Stimulated activated CD4-positive, alpha-beta T cell treated with anti-CD3 and anti-CD28 coated beads, Interleukin-15, amount 100 ng/mL, for 1 hour (primary cell): ENCODE measurements at places on chromosomes 4 and X.

GRCh38 chr4:107603430-107603829 is 116.6 kb downstream of the PAPSS1 start:
- DNase-seq, result no peak

- DNase-seq, result no peak
These were observed 277.1 kb upstream of the PRKX start for GRCh38 chrX:3990569-3990968.

DNA sequence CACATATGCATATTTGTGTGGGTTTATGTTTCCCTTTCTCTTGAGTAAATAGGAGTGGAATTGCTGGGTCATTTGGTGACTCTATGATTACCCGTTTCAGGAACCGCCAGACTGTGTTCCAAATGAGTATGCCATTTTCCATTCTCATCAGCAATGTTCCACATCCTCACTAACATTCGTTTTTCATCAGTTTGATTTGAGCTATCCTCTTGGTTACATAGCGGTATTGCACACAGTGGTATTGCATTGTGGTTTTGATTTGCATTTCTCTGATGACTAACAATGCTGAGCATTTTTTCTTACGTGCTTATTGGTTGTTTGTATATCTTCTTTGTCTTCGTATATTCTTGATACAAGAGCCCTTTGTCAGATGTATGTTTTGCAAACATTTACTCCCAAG is 218.0 kb upstream of the AMOT start:
- no peak for DNase-seq

- DNase-seq, result no peak
These were observed 697.4 kb downstream of the TRAM1L1 start for GRCh38 chr4:116387937-116388474.

- no peak for DNase-seq
These were observed 159.6 kb upstream of the WDR1 start for GRCh38 chr4:10276152-10276551.

- DNase-seq, result no peak
These were observed 2.8 kb upstream of the PCDH7 start for GRCh38 chr4:30717208-30718020.

DNA sequence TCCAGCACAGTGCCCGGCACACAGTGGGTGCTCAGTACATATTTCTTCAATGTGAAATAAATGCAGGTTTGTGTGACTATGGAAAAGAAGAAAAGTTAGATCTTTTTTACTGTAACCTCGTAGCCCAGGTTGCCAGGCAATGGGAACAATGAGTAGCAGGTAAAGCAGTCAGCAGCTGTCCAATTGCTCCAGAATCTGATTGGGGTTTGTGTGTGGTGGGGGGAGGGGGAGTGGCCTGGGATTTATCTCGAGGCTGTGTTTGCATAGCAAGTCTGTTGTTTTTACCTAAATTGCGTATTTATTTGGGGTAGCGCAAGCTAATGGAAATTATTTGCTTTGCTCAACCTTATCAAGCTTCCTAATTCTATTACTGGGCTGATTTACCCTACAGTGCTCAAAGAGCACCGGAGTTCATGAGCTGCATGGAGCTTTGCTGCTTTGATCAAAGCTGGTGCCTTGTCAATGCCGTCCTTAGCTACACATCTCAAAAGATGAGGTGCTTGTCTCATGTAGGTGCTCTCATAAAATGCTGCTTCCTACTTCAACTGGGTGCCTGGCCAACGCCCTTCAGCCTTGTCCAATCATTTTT is 145.0 kb upstream of the DGKK start:
- no peak for DNase-seq

DNA sequence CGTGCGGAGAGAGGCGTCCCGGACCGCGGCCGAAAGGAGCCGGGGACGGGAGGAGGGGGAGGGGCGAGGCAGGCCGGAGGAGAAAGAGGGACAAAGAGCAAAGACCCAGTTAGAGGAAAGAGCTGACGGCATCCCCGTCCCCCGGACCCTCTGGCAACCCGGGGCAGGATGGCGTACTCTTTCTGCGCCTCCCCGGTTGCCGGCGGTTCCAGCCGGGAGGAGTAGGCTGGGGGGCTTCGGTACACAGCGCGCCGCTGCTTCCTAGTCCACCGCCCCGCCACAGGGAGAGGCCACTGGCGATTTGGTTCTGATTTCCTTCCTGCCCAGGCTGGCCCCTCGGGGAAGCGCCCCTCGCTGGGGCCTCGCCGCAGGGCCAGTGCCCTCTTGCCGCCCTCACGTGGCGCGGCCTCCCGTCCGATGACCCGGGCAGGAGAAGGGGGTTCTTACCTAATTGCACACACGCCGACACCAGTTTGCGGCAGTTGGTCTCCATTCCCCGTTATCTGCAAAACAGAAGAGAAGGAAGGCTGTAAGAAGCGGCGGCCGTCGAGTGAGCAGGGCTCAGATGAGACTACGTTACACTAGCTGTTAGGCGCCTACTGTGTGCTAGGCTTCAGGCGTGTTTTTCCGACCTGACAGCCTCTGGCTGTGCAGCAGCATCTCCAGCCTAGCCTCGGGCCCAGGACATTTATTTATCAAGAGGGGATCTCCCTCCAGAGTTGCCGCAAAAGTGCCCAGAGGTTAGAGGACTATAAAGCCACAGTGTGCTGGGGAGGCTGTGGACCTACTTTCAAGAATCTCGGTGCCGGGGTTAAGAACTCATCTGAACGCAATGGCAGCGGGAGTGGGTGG is 9.9 kb upstream of the PITX2 start:
- DNase-seq, result no peak

GRCh38 chrX:43643201-43643600 is 12.9 kb upstream of the MAOA start:
- no peak for DNase-seq

- no peak for DNase-seq
These were observed 29.1 kb downstream of the FHL1 start for GRCh38 chrX:136176399-136176825.

DNA sequence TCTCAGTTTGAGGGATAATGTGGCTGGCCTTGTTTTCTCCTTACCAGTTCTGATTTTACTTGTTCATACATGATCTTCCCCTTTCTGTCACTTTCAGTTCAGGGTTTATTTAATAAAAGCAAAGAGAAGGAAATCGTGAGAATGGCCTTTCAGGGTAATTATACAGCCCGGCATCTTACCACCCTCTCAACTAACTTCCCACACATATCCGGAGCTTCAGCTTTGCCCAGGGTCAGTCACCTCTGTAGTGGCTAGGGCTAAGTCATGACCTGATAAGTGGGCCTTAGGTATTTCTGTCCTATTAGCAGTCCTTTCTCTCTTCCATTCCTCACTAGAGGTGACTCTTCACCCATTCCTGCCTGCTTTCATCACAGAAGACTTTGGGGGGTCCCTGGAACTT is 15.8 kb downstream of the TRPC5 start:
- no peak for DNase-seq
